ENCODE measurements at places on chromosomes 12 and 14.
A peak's percentile ranks its signal among the peaks of the same experiment; 100 is the strongest.

DNA sequence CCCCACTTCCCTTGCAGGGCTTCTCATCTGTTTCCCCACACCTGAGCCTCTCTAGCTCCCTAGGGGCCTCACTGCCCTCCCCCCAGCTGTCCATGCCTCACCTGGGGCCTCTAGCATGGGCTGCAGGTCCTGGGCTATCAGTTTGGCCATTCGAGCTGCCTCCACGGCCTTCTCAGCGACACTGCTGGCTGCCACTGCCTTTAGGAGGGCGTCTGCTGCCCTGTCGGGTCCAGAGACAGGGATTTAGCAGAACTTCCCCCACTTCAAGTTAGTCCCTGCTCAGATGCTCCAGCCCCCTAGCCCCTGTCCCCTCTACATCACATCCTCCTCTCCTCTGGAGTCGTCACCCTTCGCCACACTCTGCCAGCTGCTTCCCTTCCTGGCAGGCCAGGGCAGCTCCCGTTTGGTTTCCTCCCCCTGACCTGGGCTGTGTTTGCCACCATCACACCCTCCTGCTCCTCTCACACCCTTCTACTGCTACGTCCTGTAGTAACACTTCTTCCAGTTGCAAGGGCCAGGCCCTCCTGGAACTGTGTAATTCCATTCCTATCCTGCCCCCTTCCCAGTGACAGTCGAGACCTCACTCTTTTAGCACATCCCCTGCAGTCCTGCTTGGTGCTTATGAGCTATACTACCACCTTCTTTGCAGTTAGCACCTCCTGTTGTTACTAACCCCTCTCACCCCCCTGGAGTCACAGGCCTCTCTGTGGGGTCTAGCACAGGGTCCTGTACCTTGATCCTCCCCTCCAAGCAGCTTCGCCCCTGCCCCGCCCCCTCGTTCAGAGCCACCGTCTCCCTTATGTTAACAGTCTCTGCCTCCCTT, 4.3 kb upstream of the AP1G2 start:
- no peak for DNase-seq

DNA sequence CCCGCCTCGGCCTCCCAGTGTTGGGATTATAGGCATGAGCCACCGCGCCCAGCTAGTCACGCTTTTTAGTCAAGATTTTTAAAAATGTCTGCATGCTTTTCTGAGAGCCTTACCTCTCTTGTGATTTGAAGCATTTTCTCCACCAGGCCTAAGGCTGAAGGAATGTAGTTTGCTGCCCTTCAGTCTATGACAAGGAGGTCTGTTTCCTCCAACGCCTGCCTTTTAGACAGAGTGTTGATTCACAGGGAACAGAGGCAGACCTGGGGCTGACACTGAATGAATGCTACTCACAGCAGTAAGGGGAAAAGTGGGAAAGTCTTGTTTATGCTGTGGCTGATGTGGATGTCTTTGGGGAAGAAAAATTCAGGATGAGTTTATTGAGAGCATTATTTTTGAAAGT, 27.2 kb upstream of the MDM2 start:
- no peak for DNase-seq

DNA sequence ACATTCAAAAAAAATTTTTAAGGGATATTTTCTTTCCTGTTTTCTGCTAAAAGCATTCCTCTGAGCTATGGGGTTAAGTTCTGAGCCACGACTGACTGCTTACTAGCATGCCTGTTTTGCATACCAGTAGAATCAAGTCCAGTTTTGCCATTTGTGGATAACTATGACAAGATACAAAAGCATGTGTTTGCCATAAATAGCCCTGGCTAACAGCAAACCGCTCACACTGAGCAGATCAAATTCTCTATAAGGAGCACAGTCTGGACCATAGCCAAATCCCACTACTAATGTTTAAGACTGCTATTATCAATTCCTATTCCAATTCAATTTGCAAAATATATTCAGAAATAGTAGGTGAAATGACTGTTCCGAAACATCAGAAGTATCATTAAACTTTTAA, 3.2 kb downstream of the CFL2 start:
- DNase-seq, result no peak

DNA sequence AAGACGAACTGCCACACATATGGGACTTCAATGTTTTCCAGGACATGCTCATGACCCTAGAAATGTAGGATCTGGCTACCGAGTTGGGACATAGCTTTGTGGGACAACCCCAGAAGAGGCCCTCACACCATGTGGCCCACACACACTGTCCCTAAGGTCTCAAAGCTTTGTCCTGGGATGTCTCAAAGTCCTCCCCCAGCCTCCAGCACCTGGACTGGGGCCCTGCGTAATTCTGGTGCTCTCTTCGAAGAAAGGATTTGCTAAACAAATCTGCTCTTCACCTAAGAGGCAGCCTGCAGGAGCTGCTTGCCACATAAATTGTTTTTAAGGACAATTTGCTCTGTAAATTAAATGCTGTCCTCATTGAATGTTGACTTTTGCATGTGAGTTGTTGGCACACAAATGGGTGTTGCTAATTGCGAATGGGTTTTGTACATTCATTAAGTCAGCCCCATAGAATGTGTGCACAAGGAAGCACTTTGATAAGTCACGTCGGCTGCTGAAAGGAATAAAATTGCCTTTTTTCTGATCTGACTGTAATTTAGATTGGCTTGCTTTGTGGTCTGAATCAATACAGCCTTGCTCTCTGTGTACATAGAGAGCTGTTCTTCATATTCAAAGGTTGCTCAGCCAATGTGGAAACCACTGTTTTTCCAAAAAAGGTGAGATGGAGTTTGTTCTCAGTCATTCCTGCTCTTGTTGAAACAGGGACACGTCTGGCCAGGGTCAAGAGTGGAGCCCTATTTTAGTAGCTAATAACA, 161.6 kb upstream of the PWP1 start:
- no peak for DNase-seq

DNA sequence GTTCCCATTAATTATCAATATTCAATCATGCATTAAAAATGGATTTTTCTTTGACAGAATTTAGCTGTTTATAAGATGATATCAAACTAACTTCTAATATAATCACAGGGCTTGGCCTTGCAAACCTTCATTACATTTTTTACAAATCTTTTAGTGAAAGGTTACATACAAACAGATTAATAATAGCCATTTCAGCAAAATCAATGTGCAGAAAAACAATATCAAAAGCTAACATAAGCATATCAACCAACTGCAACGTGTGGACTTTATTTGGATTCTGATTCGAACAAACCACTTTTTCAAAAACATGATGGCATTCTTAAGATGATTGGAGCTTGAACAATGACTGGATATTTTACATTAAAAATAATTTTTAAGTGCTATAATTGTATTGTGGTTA, 93.6 kb downstream of the OTX2 start:
- DNase-seq, result no peak

DNA sequence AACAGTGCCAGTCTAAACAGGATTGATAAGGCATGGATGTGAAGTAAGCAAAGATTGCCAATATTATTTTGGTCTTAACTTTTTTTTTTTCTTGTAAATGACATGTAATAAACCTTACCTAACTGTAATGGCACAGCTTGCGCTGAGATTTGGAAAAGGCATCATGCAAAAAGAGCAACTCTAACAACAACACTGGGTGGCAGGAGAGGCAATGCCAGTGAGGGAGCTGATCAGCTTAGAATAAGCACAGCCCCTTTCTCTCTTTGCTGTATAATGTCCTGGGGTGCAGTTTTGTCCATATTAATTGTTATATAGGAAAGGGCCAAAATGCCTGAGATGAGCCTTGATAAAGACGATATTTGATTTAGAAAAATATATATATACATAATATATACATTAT, 1589.7 kb upstream of the FLRT2 start:
- no peak for DNase-seq

- DNase-seq, result no peak
Observed at GRCh38 chr14:37969511-37969979, 238.2 kb upstream of the SSTR1 start.

DNA sequence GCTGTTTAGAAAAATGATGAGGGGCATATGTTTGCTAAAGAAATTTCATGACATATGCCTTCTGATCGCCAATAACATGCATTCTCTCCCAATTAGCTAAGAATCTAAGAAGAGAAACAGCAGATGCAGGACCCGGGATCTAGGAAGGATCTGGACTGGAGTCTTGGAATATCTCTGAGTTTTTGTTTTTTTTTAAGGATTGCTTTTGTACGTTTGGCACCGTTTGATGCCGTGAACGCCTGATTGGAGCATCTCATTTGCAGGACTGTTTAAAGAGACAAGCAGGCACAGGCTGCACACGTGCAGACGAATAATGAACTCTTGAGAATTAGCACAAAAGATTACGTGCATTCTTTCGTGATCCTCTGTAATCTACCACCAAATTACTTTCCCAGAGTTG, 13.6 kb downstream of the EML1 start:
- DNase-seq, result no peak

GRCh38 chr14:74217672-74218448, 21.4 kb upstream of the VSX2 start:
- peak; percentile 88 for DNase-seq

DNA sequence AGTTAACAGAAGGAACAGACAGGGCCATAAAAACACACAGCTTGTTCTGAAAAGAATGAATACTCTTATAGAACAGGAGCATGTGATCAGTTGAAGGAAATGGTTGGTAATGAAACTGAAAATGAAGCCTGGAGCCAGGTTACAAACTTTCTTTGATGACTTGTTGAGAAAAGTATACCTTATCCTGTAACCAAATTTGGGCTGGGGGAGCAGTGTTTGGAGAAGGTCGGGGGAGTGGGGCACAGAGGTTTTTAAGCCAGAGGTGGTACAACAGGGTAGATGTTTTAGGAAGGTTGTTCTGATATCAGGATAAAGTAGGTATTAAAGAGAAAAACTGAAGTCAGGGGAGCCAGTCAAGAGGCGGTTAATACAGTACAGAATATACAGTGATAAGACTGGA, 8.2 kb downstream of the GOLT1B start:
- no peak for DNase-seq

- no peak for DNase-seq
Observed at GRCh38 chr12:102800565-102800964, 116.5 kb downstream of the PAH start.

GRCh38 chr12:124493809-124494750, 73.3 kb downstream of the NCOR2 start:
- peak; percentile 79 for DNase-seq

All from stimulated activated naive CD8-positive, alpha-beta T cell treated with anti-CD3 and anti-CD28 coated beads, Interleukin-15, Interleukin-2, amounts not matched to agents 100 U/mL and 50 U/mL, for 24 hours (primary cell).